Cortex of kidney (tissue), 1 donor: ENCODE measurements at places on chromosomes 3 and 15.

- no peak for DNase-seq
These were observed 480.3 kb downstream of the FGF12 start for GRCh38 chr3:192246847-192247559.

DNA sequence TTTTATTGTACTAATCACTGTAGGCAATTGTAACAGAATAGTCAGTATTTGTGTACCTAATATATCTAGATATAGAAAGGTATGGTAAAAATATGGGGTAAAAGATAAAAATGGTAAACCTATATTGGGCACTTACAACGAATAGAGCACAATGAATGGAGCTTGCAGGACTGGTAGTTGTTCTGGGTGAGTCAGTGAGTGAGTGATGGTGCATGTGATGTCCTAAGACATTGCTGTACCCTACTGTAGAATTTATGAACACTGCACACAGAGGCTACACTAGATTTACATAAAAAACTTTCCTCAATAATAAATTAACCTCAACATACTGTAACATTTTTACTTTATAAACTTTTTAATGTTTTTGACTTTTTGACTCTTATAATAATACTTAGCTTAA is 274.3 kb upstream of the PPP2R3A start:
- DNase-seq = no peak

DNA sequence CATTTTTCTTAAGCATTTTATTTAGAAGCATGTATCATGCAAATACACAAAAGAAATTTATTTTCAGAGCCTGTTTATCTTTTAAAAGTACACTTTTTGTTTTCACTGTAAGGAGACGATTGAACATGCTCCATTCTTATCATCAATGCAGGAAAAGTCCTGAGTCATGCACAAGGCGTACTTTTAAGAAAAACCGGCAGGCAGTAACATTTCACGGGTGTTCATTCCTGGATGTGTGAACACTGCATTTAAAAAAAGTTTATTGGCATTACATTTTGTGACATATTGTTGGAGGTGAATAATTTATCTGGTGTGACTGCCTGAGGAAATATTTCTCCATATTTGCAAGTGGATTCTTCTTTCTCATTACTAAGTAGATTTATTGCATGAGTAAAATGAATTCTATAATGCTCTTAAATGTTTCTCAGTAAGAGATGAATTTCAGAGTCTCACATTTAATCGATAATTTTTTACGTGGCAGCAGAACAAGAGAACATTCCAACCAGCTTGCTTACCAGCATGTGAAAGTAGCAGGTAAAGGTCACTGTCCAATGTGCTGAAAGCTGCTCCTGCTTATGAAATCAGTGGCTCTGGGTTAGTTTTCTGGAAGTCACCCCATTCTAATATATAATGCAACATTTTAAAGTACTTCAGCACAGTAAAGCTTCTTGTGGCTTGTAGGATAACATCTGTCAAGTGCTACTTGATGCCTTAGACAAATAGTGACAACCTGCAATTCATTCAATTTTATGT is 87.0 kb downstream of the SV2B start:
- DNase-seq = no peak

GRCh38 chr3:160143482-160143881 is 81.7 kb upstream of the C3orf80 start:
- DNase-seq = no peak

DNA sequence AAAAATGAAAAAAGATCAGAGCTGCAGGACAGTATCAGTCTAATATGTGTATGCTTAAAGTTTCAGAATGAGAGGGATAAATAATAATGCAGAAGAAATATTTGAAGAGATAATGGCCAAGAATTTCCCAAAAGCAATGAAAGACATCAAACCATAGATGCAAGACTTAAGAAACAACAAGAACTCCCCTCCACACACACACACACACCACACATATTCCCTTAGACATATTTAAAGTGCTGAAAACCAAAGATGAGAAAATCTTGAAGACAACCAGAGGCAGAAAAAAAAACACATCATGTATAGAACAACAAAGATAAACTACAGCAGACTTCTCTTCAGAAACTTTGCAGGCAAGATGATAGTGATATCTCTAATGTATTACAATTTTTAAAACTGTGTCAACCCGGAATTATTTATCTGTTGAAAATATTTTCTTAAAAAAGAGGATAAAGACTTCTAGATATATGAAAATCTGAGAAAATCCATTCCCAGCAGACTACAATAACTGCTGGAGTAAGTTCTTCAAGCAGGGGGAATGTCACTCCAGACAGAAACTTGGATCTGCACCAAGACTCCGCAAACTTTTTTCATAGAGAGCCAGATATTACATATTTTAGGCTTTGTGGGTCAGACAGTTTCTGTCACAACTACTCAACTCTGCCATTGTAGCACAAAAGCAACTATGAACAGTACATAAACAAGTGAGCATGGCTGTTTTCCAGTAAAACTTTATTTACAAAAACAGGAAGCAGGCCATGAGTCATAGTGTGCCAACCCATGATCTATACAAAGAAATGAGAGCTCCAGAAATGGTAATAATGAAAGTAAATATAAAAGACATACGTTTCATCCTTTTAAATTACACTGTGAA is 223.4 kb upstream of the CGNL1 start:
- DNase-seq = no peak

DNA sequence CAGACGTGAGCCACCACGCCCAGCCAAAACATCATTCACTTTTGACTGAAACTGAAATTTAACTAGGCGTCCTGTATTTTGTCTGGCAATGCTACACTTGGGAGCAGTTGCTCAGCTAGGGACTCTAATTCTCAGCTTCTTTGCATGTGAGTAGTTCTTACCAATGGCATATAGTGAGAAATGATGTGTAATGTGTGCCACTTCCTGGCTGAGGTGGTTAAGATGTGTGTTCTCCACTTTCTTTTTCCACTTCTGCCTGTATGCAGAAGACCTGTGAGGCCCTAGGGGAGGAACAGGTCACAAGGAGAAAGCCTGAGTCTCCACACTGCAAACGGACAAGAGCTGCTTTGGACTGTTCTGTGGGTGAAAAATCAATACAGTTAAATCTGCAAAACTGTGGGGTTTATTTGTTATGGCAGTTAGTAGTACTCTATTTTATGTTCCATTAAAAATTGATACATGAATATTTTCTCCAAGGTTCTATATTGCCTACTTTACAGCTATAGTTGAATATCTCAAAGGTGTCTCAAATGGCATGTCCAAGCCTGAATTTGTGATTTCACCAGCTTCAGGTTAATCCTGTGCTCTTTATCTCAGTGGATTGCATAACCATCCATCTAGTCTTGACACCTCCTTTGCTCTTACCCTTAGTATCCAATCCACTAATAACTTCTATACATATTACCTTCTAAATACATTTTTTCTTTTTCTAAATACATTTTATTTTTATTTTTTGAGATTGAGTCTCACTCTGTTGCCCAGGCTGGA is 59.3 kb downstream of the NR1D2 start:
- DNase-seq = no peak

- no peak for DNase-seq
These were observed 26.1 kb upstream of the ZNF280D start for GRCh38 chr15:56759450-56759845.

DNA sequence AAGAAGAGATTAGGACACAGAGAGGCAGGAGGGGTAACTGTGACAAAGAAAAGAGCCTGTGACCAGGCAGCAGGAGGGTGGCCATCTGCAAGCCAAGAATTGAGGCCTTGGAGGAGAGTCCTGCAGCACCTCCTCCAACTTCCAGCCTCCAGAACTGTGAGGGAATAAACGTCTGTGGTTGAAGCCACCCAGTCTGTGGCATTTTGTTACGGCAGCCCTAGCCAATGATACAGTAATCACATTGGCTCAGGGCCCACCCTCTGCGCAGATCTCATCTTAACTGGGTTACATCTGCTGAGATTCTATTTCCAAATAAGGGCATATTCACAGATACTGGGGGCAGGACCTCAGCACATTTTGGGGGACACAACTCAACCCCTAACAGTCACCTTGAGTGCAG is 11.3 kb downstream of the SELENOS start:
- no peak for DNase-seq

DNA sequence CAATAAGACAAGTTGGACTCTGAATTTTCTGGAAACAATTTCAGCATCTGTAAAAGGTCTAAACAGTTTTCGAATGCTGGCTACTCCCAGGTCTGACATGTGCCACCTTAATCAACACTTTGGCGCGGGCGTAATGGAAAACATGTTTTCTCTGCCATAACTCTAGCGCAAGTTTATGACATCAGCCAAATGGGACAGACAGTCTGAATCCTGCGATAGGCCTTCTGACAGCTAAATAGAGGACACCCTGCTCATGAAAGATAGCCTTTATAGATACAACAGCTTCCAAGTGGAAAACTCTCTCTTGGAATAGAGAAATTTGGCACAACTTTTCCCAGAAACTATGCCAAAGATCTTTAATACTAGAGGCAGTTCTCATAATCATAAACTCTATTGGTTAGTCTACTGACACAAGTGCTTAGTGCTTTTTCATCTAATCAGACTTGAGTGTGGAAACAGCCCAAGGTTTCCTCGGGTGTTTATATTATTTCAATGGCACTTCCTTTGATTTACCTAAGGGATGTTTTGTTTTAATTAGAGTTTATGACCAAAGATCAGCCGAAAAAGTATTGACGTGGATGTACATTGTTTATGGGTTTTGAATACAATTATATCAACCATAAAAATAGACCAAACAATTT is 120.1 kb upstream of the DPH6 start:
- no peak for DNase-seq

- DNase-seq = no peak
These were observed 35.2 kb downstream of the GLB1 start for GRCh38 chr3:33061782-33062181.

DNA sequence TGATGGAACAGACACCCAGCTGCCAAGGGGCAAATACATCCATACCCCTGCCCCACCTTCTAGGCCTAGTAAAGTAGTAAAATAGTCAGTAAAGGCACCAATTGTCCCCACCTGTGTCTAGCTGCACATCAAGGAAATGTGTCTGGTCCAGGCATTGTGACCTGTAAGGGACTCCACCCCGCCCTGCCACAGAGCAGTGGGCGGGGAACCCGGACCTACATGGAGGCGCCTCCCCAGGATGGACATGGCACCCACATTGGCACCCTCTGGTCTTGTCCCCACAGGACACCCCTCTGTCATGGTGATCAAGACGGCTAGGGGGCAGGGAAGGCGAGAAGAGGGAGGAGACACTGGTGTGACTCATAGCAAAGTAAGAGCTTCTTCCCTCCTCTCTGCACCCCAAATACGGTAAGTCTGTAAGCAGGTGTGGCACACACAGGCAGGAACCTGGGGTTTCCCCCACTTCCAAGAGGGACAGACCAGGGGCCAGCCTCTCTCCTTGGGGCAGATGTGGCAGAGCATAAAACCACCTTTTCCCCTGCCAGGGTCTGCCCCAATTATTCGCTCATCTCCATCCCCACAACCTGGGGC is 13.5 kb upstream of the LINGO1 start:
- DNase-seq = no peak

GRCh38 chr3:97680696-97681095 is 83.9 kb upstream of the ARL6 start:
- no peak for DNase-seq
